ENCODE measurements at places on chromosomes 12 and 14.

- DNase-seq: no peak
These were observed 34.6 kb downstream of the RERG start for GRCh38 chr12:15186597-15186996.

- DNase-seq: no peak
These were observed 118.9 kb upstream of the PTPRB start for GRCh38 chr12:70756118-70756517.

DNA sequence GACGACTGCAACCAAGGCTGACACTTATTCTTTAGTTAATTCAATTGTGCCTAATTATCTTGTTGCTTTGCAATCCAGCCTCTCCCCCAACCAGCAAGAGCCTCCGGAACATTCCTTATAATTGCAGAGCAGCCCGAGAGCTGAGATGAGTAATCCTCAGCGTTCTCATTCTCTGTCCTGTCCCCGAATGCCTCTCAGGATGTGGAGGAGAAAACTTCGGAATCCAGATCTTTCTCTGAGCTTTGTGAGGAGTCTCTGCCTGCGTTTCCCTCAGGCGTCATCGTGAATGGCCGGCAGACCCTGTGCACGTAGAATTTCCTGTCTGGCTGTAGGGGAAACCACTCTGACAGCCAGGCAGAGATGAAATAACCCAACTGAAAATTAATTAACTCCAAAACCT, 160.5 kb upstream of the DIO3 start:
- no peak for DNase-seq

GRCh38 chr14:52845081-52845480, 53.7 kb upstream of the GNPNAT1 start:
- no peak for DNase-seq

DNA sequence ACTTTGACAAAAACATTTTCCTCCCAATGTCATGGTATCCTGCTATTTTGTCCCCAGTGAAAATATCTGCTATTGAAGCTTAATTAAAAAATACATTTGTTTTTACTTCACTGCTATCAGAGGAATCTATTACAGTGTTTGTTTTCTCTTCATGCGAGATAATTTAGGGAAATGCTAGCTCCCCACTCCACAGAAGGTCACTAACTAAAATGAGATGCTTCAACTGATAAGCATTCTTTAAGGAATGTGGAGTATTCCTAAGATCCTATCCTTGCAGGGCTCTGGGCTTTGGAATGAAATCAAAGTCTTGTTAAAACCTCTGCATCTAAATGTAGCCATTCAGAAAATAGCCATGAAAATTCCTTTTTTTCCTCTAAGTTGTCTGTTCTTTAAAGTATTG, 39.5 kb downstream of the PAX9 start:
- DNase-seq: no peak

DNA sequence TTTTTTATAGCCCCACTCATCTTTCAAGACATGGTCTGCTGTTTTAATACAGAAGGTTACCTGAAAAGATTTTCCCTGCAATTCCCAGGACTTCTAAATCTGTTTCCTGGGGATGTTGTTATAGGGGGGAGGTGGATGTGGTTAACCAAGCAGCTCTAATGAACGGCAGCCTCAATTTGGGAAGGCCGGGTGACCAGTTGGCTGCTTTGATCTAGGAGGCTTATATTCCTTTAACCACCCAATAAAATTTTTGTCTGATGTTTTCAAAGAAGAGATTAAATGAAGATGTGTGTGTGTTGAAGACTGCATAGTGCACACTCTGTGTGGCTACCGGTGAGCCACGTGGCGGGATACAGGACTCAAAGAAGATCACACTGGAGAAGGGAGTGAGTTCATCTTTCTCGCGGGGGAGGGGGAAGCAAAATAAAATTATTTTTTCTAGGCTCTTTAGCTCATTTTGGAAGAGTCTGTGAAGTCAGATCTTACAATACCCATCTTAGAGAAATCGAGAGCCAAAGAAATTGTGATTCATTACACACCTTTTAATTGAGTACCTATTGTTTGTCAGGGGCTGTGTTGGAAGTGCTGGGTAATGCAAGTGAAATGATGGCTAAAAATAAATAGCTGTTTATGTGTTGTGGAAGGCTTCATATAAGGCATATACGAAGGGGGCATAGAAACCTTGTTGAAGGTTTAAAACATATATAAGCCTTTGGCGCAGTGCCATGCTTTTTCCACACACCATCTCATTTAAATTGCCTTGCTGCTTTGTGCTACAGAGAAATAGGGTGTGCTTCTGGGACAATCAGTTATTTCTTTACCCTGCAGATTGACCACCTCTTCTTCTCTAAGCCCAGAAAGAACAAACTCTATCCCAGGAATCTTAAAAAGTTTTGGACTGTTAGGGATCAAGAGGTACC, 18.5 kb downstream of the ELK3 start:
- DNase-seq: no peak

- DNase-seq: no peak
These were observed 242.0 kb downstream of the ADAMTS20 start for GRCh38 chr12:43309959-43310358.

DNA sequence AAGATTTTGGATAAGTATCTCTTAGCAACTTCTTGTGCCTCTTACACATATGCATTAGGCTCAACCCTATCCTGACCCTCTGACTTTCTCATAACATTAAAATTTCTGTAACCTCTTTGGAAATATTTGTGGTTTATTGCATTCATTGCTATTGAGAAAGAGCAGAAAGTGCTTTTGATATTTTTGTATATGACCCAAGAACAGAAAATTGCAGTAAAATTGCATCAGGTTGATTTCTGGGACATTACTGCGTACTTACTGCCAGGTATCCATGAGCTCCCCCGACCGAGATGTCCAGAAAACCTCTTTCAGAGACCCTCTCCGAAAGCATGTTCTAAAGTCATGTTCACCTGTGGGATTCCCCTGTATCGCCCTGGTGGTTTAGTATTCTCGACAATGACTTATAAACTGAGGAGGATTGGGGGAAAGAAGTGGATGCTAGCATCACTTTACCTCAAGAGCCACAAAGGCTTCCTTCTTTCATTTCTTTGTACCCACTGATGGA, 14.5 kb upstream of the IL22 start:
- DNase-seq: no peak

DNA sequence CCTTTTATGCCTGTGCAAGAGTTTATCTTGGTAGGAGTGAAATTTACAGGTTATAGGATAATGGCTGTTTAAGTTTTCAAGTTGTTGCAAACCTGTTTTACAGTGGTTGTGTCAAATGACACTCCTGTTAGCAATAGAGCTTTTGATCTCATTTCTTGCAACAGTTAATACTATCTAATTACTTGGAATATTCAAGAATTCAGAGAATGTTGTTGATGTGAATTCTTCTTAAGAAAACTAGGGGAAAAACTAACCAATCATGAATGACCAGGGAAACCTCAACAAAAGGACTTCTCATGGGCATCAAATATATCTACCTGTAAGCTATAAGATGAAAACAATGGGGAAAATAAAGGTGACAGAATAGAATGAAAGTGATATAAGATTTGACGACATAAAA, 85.0 kb downstream of the IPO8 start:
- DNase-seq: no peak

DNA sequence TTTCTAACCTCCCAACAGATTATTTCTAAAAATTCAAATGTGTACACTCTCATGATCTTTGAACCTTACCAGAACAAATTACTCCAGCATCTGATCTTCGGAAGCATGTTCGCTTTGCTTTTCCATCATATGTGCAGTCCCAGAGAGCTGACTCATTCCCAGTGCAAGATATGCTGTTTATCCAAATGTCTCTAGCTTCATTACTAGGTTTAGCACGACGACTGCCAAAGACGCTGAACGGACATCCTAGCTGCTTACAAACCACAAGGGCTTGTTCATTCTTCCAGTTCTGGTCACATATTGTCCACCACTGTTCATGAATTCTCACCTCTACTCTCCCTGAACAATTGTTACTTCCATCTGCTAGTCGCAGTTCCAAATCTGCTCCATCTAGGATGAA, 40.5 kb downstream of the CD163L1 start:
- DNase-seq: no peak

DNA sequence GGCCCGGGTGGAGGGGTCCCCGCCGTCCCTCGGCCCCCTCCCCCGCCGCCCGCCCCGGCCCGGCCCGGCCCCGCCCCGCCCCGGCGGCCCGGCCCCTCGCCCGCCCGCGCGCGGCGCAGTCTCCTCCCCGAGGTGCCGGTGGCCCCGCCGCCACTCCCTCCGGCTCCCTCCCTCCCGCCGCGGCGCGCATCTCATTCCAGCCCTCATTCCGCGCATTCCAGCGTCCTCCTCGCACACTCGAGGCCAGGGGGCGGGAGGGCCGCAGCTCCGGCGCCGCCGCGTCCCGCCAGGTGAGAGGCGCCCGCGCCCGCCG, at the start of gene TEAD4:
Gene TEAD4 (plus strand): TSS at position 206 of the 313 bp plus-strand sequence.
- no peak for DNase-seq

GRCh38 chr12:4356041-4356327, 23.5 kb downstream of the FGF23 start:
- DNase-seq: no peak

- no peak for DNase-seq
These were observed 59.5 kb downstream of the SEL1L start for GRCh38 chr14:81474148-81474492.

- no peak for DNase-seq
These were observed 132.0 kb upstream of the RAP1B start for GRCh38 chr12:68478516-68479260.

GRCh38 chr12:120394483-120395367, 25.8 kb upstream of the MSI1 start:
- DNase-seq: no peak

DNA sequence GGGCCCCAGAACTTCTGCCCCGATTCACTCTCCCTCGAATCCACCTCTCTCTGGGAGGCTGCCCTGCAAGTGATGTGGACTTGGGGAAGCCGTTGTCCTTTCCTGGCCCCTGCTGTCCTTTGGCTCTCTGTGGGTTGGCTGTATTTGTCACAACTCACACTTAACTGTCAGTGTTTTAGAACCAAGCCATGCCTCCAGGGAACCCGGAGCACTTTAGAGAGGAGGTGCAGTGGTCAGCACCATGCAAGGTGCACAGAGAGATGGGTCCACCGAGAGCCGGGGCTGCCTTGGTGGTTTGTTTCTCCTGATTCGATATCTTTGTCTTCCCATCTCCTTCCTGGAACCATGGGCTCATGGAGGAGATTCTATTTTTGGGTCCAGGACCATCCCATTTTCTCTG, 129.5 kb upstream of the RTL1 start:
- DNase-seq: no peak

DNA sequence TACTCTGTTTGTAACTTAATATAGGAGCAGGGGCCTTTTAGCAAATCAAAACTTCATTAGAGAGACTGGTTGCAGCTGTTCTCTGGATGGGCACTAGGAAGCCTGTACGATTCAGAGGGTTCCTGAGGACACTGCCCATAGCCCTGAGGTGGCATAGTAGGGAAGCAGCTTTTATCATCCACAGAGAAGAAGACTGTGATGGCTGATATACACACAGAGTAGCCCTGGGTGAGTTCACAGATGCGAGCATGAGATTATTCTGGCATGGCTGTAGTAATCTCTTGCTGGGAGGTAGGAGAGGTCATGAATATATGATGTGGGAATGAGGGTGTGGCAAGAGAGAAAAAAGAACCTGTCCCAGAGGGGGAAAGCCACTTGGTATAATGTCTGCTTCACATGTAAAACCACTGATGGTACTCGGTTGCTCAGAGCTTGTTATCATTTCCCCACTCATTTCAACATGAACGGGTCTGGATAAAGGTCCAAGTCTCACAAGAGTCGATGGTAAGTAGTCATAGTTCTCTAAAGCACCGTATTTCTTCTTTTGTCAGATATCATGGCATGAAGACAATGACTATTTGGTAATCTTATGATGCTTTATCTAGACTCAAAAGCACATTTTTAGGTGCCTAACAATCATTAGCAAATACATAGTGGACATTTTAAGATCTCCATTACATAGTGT, 52.0 kb downstream of the PEBP1 start:
- no peak for DNase-seq

- no peak for DNase-seq
These were observed 6.9 kb upstream of the TCL1B start for GRCh38 chr14:95679148-95679815.

DNA sequence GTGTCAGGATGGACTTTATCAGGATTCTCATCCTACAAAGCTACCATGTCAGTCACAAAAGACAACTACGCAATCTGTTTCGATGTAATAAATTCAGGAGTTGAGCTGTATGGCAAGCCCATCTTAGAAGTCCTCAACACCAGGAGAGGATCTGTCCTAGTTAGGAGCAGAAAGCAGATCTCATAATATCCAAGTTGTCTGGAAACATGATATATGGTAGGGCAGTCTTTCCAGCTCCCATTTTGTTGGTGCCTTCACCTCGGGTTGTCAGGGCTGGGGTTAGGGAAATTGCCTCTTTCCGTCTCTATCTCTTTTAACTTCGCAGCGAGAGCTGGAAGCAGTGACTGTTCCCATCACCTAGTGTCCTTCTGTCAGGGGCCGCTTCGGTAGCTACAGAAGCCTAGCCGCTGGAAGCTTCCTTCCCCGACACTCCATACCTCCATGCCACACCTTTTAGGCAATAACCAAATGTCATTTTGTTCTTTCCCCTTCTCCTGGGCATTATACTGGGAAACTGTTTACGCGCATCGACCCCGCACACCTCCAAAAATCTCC, 1.4 kb downstream of the NIN start:
- no peak for DNase-seq

GRCh38 chr12:53328043-53328435, 6.6 kb upstream of the AAAS start:
- no peak for DNase-seq

GRCh38 chr14:75226755-75227544, 50.5 kb upstream of the TMED10 start:
- DNase-seq: no peak

- DNase-seq: no peak
These were observed 124.6 kb downstream of the PRKD1 start for GRCh38 chr14:29803045-29803444.

GRCh38 chr14:49733836-49734235, 34.1 kb upstream of the KLHDC2 start:
- no peak for DNase-seq

GRCh38 chr14:59827401-59827800, 43.2 kb downstream of the RTN1 start:
- DNase-seq: no peak

- no peak for DNase-seq
These were observed 496 bp downstream of the PPP2R5C start for GRCh38 chr14:101761881-101762529.

- no peak for DNase-seq
These were observed 58.0 kb downstream of the PAPLN start for GRCh38 chr14:73295198-73295796.

DNA sequence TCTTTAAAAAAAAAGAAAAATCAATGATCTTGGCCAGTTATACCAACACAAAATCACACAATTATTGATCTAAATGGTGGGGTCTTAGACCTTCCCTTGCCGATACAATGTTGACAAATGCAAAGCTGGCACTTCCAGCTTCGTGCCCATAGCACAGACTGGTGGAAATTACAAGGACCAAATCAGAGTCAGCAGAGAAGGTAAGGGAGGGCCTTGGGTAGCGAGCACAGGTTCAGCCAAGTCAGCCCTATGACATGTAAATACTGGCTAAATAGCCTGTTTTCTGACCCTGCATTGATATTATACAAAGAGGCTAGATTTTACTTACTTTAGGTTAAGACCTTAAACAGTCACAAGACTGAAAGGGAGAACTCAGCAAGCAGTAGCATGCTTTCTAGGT, 30.3 kb upstream of the WDR89 start:
- DNase-seq: no peak

Measured in NCI-H2081 treated with DMSO at 0.1 percent for 48 hours (cell line).